ENCODE measurements at places on chromosomes 7 and 10.

DNA sequence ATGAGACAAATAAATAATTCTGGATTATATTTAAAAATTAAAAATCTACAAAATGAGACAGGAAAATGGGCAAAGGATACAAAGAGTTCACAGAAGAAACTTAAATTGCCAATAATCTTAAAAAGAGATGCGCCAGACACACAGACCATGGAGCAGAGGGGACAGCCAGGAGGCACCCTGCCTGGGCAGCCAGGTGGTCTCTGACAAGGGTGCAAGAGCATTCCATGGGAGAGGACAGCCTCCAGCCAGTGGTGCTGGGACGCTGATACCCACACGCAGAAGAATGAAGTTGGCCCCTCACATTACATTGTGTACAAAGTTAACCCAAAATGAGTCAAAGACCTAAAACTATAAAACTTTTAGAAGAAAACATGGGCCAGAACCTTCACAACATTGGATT lies 106.3 kb downstream of the NKX6-2 start:
- DNase-seq, result no peak

GRCh38 chr7:80359029-80359428 lies 152.8 kb downstream of the GNAT3 start:
- no peak for DNase-seq

GRCh38 chr10:27912231-27912630 lies 86.6 kb downstream of the ODAD2 start:
- DNase-seq, result no peak

GRCh38 chr7:76351372-76351771 lies 7.4 kb downstream of the YWHAG start:
- DNase-seq, result no peak

- DNase-seq, result no peak
Measured at GRCh38 chr7:85719981-85720953, 533.4 kb upstream of the SEMA3D start.

DNA sequence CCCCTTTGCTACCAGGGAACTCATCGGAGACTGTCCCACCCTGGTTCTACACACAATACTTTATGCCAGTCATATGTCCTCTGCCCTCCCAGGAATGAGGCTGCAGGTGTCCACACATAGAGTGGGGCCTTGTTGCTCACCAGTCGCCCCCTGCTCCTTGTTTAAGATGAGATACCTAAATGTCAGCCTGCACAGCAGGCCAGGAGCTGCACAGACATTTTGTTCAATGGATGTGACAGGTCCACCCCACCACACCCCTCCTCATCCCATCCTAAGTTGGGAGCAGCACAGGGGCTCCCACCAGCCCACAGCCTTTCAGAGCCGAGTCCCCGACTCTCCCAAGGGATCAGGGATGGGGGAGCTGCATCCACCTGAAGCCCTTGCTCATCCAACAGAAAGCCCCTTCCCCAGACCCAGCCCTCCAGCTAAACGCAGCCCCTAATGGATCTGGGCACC lies 6.2 kb upstream of the GRID1 start:
- DNase-seq, result no peak

DNA sequence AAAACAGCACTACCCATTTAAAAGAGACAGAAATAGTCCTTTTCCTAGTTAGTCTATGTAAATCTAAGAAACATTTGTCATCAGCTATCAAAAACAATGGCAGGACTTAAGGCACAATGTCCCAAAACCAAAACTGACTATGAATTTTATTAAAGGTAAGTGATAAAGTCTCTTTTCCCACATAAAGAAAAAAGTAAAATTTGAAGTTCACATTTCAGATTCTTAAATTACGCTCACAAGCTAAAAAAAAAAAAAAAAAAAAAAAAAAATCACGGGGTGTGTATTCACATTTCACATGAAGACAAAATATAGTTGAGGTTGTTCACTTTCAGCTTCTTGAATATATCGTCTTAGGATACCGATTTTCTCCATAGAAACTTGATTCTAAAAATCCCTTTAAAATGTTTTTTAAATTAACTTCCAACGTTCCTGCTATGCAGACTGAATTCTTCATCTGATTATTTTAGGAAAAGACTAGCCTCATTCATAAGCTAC lies 1.6 kb downstream of the P4HA1 start:
- DNase-seq, result no peak

DNA sequence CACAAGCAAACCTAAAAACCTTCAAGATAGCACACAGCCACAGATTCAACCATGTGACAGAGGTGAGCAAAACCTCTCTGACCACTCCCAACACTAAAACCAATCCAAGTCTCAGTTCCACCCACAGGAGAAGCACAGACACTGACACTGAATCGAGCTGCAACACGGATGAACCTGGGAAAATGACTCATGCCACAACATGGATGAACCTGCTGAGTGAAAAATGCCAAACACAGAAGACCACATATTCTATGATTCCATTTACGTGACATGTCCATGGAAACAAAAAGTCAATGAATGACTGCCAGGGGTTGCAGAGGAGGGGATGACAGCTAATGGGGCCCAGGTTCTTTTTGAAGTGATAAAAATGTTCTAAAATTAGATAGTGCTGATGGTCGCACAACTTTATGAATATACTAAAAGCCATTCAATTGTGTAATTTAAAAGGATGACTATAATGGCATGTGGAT lies 22.0 kb downstream of the CYTH3 start:
- DNase-seq, result no peak

DNA sequence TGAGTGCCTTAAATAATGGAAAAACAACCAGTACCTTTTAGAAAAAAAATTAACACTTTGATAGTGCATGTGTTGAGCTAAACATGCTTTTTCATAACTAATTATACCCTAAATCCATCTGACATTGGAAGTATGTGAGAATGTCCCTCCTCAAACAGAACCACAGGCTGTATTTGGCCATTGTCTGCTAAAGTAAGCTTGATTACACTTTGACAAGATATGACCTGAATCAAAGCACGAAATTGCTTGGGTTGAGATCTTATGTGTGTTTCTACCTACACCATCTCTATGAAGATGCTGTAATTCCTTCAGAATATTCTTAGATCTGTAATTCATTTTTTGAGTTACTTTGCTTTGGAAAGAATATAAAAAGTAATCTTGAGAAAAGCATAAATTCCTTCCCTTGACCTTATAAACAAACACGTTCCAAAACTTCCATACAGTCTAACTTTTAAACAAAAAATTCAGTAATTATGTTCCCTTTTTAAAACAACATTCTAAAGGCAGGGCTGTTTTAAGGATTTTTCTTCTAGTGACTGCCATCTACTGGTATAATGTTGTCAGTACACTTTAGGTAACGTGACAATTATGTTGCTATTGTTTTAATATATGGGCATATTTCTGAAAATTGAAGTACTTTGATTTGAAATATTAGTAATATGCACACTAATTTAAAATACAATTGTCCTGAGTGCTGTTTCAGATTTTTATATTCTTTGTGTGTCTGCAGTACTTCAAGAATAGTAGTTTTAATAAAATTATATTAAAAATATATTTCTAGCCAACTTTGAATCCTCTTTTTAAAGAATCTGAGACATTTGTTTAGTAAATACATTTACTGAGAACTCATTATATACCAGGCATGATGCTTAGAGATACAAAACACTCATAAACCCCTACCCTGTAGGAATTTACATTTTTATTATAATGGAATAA lies 20.9 kb downstream of the CD36 start:
- no peak for DNase-seq

GRCh38 chr7:106523482-106523881 lies 137.5 kb downstream of the CCDC71L start:
- DNase-seq, result no peak

DNA sequence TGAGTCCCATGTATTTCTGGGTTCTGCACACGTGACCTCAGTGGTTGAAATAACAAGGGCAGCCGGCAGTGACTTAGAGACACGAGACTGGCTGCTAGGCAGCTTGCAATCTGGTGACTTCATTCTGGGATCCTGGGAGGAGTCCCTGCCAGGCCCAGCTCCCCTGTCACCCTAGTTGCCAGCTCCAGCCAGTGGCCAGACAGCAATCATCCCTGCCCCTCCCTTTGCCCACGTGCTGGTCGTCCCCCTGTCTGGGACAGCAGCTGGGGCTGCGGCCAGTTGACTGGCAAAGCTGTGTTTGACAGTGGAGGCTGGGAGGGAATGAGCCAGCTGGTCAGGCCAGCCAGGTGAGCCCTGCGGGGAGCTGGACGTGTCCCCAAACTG lies 30.0 kb downstream of the ADGRA1 start:
- DNase-seq, result peak; percentile 49

GRCh38 chr7:93958651-93959050 lies 37.1 kb downstream of the GNG11 start:
- DNase-seq, result no peak

- DNase-seq, result no peak
Measured at GRCh38 chr10:8294779-8295178, 240.3 kb downstream of the GATA3 start.

DNA sequence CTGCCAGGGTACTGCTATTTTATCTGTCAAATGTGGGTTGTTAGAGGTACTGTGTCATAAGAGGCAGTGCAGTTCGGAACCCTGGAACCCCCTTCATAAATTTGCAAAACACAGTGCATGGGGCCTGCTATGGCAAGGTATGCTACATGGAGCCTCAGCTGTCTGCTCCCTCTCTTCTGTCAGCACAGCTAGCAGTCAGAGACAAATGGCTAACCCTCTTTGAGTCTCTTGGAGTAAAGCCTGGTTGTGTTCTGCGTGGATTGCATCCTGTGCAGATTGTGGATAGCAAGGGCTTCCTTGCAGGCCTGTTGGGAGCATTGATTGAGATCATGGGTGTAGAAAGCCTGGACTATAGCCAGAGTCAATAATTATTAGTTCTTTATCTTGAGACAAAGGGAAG lies 397.8 kb downstream of the AUTS2 start:
- DNase-seq, result no peak

DNA sequence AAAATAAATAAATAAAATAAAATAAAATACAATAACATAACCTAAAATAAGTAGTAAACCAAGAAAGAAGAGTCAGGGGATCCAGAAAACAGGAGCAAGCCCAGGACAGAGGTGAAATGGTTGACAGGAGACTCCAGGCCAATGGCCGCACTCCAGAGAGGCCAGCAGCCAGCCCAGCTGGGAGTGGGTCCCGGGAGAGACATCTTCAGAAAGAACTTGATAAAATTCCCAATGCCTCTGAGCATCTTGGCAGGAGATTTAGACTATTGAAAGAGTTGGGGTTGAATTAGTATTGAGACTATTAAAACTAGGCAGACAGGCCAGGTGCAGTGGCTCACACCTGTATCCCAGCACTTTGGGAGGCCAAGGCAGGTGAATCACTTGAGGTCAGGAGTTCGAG lies 62.6 kb downstream of the CLIP2 start:
- peak; percentile 29 for DNase-seq

DNA sequence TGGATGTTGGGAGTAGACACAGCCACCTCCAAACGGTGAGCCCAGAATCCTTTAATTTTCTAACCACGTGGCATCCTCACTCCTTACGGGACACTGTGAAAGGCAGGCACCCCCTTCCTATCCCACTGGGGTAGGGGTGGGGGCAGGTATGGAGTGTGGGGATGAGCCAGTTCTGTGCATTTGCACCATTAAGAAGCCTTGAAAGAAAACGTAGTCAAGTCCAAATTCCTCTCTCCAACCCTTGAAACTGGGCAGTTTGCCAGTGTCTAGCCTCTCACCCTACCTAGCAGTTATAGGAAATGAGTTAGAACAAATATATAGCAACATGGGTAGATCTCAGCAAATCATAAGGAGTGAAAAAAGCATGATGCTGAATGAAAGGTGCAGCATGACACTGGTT lies 92.4 kb upstream of the LEP start:
- no peak for DNase-seq

- DNase-seq, result no peak
Measured at GRCh38 chr10:13787015-13787421, 200.3 kb downstream of the PRPF18 start.

DNA sequence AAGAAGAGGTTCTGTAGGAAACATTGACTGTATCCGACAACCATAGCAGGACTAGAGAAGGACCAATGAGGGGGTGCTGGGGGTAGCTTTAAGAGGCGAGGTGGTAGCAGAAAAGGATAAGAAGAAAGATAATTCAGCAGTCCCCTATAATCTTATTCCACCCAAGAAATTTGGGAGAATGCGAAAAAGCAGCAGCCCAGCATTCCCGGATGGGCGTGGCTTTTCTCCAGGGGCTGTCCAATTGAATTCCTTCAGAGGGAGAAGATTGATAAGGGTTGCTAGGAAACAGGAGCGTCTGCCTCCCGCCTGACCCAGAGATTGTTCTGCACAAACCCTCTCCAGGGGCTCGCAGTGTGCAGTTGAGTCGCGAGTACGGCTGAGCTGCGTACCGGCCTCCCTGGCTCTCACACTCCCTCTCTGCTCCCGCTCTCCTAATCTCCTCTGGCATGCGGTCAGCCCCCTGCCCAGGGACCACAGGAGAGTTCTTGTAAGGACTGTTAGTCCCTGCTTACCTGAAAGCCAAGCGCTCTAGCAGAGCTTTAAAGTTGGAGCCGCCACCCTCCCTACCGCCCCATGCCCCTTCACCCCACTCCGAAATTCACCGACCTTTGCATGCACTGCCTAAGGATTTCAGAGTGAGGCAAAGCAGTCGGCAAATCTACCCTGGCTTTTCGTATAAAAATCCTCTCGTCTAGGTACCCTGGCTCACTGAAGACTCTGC lies at the start of gene GRM3:
GRM3 (plus strand) TSS at position 349 of the 721 bp plus-strand sequence. CDS start 121,237 bp downstream, outside the sequence.
- peak; percentile 24 for DNase-seq

DNA sequence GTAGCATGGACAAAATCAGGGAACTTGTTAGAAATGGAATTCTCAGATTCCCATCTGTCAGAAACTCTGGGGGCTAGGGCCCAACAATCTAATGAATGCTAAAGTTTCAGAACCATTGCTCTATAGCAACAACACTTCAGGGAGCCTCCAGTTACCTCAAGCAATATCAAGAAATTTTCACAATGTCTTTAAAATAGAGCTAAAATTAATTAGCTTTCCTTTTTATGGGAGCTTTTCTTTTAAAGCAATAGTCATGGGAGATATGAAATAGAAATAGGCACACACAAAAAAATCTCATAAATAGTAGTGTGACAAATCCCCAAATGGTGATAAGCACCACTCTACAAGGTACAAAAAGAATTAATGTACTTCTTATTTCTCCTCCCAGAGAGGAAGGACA lies 80.9 kb downstream of the AASS start:
- DNase-seq, result no peak

- no peak for DNase-seq
Measured at GRCh38 chr10:96222441-96222840, 48.9 kb downstream of the BLNK start.

- no peak for DNase-seq
Measured at GRCh38 chr10:75407224-75407712, 5.7 kb upstream of the ZNF503 start.
